ENCODE measurements at places on chromosomes 1 and 21.

DNA sequence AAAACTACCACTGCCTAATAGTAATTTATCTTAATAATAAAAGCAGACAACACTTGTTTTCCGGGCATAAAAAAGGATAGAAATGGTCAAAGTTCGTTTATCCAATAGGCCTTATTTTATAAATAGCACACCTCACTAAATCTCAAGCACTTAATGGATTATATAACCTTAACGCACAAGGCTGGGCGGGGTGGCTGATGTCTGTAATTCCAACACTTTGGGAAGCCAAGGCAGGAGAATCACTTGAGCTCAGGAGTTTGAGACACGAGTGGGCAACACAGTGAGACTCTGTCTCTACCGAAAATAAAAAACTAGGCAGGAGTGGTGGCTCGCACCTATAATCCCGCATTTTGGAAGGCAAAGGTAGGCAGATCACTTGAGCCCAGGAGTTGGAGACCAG is 12.4 kb downstream of the EIF4G3 start:
- no peak for DNase-seq

- no peak for DNase-seq
Observed at GRCh38 chr1:151318975-151319374, 8.2 kb downstream of the PI4KB start.

DNA sequence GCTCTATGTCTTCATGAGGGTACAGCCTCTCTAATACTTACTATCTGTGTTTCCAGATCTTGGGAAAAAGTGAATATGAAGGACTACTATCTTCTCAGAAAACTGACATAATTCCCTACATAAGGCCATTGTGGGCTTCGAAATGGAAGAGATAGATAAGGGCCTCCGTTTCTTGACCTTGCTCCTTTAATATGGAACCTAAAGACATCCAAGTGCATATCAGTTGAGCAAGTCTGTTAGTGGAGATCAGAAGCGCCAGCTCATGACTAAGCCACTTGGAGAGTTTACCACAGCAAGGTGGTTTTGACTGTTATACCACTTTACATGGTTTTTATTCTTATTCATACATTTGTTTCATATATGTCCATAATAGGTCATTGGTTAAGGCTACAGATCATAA is 35.3 kb upstream of the FCER1A start:
- no peak for DNase-seq

GRCh38 chr1:6465461-6466005 is 440 bp downstream of the TNFRSF25 start:
- DNase-seq, result no peak

DNA sequence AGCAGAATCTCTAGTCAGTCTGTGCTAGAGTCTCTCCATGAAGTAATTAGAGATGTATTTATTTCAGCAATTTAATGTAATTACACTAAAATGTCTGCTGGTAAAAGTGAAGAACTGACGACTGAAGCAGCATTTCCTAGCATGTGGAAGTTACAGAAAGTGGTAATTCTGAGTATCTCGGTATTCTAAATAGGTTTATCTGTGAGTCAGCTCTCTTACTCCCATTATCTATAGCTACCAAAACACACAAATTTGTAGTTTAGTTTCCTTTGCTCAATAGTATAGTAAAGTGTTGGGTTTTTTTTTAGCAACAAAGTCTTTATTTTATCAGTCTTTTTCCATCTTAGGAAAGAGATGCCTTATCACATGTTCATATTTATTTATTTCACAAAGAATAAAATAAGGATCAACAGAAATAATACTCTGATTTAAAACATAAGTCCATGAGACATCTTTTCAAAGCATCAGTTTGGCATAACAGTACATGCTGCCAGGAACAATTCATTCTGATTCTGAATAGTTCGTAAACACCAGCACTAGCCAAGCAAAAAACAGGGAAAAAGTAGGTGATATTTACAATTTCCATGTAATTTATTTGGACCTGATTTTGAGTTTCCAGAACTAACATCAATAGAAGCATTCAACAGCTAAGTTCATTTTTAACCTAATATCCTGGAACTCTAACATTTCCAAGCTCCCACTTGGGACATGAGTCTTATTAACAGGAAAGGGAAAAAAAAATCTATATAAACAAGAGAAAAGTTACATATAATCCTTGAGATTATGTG is 76.3 kb downstream of the KCNT2 start:
- no peak for DNase-seq

All from chondrocyte (in vitro differentiated cells).